ENCODE measurements at places on chromosomes 13 and 19.

DNA sequence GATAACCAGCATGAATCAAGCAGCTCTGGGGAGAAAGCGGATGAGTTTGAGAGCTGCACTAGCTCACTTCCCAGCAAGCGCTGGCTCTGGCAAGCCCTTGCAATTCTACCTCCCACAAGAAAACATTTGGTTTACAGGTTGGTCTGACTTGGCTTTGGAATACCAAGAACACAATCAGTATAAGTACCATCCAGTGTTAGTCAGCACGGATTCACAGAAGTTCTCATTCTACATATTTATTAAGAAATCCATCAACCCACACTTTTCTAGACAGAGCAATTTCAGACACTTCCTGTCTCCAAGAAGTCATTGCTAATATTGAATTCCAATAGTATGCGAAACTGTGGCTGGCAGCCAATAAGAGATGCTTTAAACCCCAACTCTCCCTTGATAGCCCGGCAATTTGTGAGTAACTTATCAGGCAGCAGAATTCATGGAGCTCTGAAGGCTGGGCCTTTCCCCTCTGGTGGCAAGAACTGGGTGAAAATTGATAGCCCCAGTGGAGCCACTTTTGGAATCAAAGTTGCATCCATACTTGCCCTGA is 59.4 kb upstream of the WASF3 start:
- DNase-seq = no peak

GRCh38 chr13:44431150-44431549 is 57.5 kb downstream of the SERP2 start:
- no peak for DNase-seq

DNA sequence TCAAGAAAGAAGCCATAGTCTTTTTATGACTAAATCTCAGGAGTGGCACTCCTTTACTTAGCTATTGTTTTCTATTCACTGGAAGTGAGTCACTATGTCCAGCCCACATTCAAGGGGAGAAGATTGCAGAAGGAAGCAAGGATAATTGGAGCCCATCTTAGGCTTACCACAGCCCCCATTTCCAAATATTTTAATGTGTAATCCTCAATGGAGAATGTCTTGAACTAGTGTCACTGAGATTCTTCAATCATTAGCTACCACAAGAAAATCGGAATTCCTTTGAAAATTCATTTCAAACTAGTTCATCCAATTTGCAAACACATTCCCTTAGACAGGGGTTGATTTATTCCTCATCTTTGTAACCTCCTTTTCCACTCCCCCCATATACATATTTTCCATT is 84.7 kb downstream of the DLEU7 start:
- DNase-seq = no peak

DNA sequence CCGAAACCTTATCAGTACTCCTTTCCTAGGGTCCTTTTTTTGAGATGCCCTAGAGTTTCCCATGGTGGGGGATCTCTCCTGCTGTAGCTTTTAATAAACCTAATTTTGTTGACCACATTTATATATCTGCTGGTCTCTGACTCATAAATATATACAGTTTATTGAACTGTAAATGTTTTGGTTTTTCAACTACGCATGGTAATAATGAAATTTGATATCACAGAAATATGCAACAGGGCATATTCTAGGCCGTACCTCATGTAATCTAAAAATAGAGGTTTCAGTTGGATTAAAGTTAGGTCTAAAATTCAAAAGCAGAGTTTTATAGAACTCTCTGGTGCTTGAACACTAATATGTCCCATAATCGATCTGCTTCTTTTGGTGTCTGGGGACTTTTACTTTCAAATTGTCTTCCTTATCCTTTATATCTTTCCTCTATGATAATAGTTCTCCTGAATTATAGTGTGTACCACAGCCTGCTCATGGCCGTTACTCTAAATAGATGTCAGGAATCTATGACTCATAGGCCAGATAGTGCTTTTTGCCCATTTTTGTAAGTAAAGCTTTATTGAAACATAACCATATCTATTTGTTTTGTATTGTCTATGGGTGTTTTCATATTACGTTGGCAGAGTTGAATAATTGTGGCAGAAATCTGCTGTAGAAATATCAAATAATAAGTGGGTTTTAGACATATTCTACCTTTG is 324.8 kb upstream of the PCDH9 start:
- no peak for DNase-seq

DNA sequence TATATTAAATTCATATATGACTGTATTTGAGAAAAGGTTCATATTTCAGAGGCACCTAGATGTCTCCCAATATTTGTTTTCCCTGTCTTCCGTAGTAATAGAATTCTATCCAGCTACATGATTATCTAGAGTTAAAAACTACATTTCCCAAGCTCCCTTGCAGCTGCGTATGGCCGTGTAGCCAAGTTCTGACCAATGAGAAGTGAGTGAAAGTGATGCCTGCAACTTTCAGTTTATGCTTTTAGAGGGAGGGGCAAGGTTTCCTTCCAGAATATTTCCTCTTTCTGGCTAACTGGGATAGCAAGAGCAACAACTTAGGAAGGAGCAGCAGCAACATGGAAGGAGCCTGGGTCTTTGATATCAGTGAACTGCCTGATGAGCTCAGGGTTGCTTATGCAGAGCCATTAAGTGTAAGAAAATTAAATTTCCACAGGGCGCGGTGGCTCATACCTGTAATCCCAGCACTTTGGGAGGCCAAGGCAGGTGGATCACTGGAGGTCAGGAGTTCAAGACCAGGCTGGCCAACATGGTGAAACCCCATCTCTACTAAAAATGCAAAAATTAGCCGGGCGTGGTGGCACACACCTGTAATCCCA is 23.2 kb upstream of the CYP2A13 start:
- DNase-seq = no peak

- no peak for DNase-seq
Measured at GRCh38 chr19:38057959-38058690, 151.1 kb downstream of the SIPA1L3 start.

DNA sequence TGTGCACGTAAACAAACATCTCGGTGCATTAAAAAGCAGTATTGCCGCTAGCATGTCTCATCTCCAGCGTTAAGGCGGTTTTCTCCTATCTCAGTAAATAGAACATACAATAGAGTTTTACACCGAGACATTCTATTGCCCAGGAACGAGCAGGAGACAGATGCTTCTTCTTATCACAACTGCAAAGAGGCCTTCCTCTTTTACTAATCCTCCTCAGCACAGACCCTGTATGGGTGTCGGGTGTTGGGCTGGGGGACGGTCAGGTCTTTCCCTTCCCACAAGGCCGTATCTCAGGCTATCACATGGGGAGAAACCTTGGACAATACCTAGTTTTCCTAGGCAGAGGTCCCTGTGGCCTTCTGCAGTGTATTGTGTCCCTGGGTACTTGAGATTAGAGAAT is 21.2 kb downstream of the ZNF233 start:
- no peak for DNase-seq

GRCh38 chr13:95494082-95494681 is 58.3 kb upstream of the CLDN10 start:
- peak; percentile 72 for DNase-seq

GRCh38 chr13:107329991-107330390 is 762.1 kb upstream of the ARGLU1 start:
- no peak for DNase-seq

GRCh38 chr19:18783958-18784785 is 6.9 kb downstream of the COMP start:
- no peak for DNase-seq

- no peak for DNase-seq
Measured at GRCh38 chr13:35283856-35284255, 192.6 kb downstream of the MAB21L1 start.

DNA sequence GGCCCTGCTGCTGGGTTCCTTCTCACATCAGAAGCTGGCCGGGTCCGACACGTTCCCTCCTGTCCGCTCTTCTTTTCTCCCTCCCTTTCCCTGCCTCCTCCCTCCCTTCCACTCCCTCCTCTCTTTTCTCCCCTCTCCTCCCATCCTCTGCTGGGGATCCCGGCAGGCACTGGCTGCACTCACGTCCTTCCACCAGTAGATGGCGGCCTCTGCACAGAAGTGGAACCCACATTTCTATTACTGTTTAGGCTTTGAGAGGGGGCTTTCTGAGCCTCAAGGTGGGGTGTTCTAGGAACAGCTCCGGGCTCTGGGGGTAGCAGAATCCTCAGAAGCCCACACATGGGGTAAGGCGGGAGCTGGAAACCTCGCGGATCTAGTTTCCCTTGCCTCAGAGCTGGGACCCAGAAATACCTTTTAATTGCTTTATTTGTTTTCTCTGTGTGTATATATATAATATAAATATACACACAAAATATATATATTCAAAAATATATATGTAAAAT is 294.2 kb downstream of the ZNF536 start:
- DNase-seq = peak; percentile 62

DNA sequence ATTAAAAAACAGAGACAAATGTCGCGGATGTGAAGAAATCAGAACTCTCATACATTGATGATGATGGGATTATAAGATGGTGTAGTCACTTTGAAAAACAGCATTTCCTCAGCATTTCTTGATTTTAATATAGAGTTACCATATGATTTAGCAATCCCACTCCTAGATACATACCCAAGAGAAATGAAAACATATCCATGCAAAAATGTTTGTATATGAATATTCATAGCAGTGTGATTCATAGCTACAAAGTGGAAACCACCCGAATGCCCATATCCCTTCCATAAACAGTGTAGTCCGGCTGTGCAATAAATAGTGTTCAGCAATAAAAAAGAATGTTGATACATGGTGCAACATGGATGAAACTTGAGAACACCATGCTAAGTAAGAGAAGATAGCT is 44.6 kb downstream of the DPY19L3 start:
- no peak for DNase-seq

DNA sequence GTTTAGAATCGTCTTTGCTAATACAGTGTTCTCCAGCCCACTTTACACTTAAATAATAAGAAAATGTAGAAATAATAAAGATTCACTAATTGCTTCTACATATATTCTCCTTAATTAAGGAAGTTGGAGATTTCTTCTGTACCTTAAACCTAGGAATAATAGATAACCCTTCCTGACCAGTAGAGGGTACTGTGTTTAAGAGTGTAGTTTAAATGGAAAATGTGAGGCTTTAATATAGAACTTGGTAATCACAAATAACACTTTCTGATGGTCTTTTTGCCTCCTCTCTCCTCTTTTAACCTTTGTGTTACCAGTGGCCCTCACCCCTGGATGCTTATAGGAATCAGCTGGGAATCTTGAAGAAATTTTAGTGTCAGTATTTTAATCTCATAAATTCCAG is 20.7 kb downstream of the POMP start:
- DNase-seq = peak; percentile 27

DNA sequence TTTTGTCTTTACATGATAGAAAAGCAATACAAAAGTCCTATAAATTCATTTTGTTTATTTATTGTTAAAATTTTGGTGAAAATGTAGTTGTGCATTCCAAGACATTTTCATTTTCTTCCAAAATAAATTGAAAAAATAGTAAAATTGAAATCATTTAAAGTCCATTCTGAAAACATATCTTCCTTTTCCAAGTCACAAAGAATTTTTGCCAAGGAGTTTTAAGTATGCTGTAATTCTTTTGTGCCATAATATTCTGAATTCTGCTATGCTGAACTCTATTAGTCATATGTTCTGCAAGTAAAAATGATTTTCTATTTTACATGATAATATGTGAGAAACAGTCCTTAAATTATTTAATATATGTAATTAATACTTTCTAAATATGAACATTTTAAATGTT is 879.6 kb upstream of the SLC10A2 start:
- DNase-seq = no peak

- DNase-seq = no peak
Measured at GRCh38 chr13:73054712-73055111, 4.1 kb upstream of the KLF5 start.

- no peak for DNase-seq
Measured at GRCh38 chr13:93304134-93304533, 77.5 kb downstream of the GPC6 start.

DNA sequence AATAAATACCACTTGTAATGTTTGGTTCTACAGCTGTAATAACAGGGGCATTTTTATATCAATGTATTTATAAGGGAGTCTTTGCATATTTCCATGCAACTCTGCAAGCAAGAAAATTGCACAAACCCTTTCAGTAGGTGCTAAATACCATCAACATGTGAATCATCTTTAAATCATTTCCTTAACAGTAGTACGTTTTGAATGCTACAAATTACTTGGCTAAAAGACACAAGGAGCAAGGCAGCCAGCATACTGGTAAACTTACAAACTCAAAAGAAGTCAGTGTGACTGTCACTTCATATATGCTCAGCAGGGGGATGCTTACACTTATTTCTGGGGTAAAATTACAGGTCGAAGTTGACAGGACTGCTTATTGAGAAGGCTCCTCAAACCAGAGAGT is 402.4 kb downstream of the EFNB2 start:
- DNase-seq = no peak

- DNase-seq = no peak
Measured at GRCh38 chr13:60491531-60491930, 94.5 kb downstream of the TDRD3 start.

DNA sequence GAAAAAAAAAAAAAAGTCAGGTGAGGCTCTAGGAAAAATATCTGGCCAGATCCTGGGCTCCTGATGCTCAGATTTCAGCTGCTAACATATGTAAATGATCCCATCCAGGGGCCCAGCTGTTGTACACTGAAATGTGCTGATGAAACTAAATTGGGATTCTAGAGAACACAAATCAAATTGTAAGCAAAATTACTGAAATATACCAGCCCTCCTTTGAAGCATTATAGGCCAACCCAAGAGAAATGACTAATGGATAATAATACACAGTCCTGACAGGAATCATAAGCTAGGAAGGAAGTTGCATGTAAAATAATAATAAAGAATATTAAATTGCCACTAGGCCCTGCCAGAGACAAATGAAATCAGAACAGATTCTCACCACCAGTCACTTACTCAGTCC is 17.8 kb downstream of the KCTD12 start:
- DNase-seq = no peak

DNA sequence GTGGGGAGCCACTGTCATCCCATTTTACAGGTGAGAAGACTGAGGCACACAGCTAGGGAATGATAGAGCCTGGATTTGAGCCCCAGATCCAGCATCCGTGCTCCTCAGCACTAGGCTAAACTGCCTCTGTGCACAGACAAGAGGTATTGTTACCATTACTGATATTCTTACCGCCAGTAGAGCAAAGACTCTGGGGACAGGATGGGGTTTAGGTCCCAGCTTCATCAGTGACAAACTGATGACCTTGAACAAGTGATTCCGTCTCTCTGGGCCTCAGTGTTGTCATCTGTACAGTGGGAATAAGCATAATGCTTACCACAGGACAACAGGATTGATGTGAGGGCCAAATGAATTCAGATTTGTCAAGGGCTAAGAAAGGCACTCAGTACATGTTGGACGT is 16.5 kb downstream of the AXL start:
- DNase-seq = no peak

- DNase-seq = peak; percentile 41
Measured at GRCh38 chr19:42508892-42509444, 19.3 kb downstream of the CEACAM1 start.
